Mucosa of gallbladder (tissue), 1 donor: ENCODE measurements at places on chromosomes 5 and 9. TPM values are rescaled to one million over a fixed set of nuclear protein-coding genes. Genes with fewer than 3 reads are reported as not detected.

The CENPP gene
- 2.3 TPM for total RNA-seq

The STING1 gene
- total RNA-seq = 35.3 TPM

The TLX3 gene
- not detected for total RNA-seq

DNA sequence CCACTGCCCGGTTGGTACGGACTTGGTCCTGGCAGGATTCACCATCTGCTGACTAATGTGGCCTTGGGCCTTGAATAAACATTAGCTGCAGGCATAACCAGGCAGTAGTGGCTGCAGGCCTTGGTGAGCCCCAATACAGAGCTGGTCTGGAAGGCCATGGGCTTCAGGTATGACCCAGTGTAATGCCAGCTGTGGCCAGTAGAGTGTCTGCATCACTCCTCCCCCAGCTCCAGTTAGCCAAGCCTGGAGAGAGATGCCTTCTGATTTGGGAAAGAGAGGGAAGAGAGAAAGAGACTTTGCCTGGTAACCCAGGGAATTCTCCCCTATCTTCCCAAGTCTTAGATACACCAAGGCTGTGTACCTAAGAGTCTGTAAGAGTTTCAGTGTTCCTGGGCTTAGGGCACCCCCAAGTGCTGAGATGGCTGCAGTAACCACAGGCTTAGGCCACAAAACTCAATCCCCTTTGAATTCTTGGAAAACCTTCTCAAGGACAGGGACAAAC lies 5.6 kb upstream of the C5 start:
- no peak for DNase-seq

DNA sequence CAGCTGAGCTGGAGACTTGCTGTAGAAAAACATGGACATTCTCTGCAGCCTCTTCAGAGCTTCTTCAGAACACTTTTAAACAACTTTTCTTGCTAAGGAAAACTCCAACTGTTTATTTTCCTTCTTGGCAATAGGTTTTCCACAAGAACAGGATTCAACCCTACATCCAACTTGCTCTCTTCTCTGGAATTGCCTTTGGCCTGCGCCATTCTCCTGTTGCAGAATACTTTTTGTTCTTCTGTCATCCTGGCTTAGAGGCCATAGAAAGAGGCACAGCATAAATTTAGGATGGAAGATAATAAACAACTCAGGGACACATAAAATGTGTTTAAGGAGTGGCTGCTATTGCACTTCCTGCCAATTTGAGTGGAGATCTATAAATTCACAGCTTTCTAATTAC lies 54.7 kb upstream of the ICE1 start:
- DNase-seq = no peak

- no peak for DNase-seq
These were observed 111.2 kb downstream of the LMNB1 start for GRCh38 chr5:126888175-126888574.

DNA sequence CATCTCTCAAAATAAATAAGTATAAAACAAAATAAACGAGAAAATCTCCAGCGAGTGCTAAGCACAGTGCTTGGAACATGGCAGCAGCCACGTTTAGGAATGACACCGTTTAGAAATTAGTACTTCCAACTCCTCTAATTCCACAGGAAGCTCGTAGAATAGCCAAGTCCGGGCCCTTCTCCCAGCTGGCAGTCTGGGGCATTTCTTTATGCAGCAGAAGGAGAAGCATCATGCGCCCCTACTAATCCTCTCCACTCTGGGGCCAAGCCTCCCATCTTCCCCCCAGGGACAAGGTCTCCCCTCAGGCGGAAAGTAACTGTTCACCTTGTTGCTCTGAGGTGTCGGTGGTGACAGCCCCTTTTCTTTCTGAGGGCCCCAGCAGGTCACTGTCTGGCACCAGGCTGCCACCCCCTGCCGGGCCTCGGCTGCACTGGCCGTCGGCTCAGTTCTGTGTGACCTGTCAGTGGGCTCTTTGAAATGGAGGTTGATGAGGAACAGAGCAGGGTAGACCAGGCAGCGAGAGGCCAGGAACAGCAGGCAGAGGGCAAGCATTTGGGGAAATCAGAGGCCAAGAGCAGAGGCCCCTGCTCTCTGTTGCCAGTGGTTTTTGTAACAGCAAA lies 113.5 kb upstream of the WWC1 start:
- DNase-seq = no peak

- no peak for DNase-seq
These were observed 80.9 kb downstream of the NSUN2 start for GRCh38 chr5:6551955-6552313.

DNA sequence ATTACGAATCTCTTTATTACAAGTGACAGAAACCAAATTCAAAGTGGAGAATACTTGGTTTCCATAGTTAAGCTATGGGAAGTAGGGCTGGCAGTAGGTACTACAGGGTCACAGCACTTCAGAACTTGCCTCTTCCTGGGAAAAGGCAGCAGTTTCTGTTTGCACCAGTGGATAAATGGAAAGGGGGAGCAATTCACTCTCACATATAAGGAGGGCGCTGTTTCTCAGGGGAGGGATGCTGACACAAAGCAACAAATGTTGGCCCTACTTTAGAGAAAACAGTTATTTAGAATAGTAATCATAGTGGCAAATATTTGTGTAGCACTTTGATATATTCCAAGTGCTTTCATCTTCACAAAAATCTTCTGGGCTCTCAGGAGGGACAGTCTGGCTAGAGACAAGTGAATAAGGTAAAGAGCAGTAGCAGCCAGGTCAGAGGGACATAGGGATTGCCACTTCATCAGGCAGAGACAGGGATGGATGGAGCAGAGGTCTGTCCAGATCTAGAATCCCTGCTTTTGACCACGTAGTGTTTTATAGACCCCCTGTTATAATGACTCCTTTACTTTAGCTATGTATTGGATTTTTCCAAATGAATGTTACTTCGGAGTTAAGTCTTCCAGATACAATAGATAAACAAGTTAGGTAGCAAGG lies 554.8 kb upstream of the SGCD start:
- DNase-seq = no peak

GRCh38 chr5:44183753-44184152 lies 205.5 kb downstream of the FGF10 start:
- DNase-seq = no peak

DNA sequence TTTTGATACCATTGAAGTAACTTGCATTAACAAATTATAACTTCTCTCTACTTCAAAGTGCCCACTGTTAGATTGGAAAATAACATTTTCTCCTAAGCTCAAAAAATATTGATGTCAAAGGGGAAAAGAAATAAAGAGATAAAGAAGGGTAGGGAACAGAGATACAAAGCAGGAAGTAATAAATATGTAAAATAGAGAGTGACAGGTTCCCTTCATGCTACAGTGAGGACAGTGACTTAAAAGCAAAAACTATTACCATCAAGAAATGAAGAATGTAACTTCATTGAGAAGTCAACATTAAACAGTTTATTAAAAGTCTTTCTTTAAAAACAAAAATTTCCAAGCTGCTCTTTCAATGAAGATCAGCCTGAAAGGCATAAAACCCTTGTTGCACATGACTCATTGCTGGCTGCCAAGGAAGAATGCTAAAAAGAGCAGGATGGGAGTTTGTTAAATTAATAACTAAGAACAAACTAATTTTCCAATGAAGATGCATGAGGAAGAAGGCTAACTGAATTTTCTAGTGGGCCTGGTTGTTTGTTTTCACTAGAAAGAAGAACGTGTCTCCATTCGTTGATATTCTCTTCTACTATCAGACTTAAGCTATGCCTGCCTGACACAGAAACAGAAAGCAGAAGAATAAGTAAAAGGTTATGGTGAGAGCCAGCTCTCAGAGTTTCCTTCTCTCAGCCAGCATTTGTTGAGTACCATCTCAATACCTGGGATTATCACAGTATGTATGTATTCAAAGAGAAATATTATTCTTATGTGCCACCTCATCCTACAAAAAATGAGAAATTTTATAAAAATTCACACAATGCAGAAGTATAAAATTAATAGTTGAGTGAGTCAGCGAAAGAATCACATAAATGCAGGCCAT lies 197.8 kb upstream of the NREP start:
- no peak for DNase-seq

- no peak for DNase-seq
These were observed 372.8 kb downstream of the KIAA0825 start for GRCh38 chr5:94245608-94246007.

DNA sequence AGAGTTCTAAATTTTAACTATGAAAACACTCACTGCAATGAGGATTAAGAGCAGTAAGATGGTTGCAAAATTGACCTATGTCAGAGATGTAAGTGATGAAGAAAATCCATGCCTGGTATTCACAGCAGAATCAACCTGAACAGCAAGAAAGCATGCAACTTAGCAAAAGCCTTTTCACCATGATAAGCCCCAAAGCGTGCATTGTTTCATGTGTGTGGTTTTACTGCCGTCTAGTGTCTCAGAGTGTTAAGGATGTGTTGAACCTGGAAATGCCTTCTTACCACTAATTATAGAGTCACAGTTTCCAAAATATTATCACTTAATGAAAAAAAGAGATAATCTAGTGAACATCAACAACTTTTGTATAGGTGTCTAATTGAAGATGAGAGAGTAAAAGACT lies 415.2 kb upstream of the TRPC7 start:
- DNase-seq = no peak
